Activated naive CD4-positive, alpha-beta T cell (primary cell): ENCODE measurements at places on chromosomes 6 and 20.

DNA sequence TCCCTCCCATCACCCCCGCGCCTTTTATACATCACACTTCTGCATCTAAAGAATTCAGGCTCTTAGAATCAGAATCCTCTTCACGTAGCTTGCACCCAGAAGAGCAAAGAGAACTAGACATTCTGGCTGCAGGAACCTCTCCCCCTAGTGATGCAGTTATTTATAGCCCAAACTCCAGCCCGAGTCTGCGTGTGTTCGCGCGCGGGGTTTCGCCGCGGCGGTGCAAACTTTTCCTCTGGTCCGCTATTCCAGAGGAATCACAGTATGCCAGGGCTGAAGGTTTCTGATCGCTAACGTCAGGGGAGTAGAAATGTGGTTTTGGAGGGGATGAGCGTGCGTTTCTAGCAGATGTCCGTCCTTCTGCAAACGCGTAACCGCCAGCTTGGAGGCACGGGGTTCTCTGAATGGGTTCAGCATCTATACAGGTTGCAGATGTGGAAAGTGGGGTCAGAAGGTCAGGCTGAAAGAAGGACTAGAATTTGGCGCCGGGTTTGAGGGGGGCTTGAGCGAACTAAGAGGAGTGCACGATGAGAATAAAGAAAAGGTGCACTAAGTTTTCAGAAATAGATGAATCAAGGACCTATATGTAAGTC, 1.8 kb downstream of the EPHA7 start:
- DNase-seq = no peak

GRCh38 chr6:133254552-133255228, 13.5 kb downstream of the EYA4 start:
- no peak for DNase-seq

DNA sequence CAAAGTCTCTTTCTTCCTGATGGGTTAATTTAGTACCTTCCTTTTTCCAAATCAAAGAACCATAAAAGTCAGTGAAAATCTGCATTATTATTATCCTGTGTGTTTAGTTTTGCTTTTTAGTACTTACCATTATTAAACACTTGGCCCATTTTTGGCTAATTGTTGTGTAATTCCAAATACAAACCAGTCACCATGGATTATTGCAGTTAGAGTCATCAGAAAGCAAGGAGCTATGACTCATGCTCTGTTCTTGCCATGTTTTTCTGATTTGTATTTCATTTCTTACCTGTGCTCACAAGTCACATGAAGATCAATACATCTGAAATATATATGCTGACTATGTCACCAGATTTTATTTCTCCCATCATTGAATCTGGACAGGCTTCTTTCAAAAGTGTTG, 31.3 kb downstream of the SLC22A3 start:
- no peak for DNase-seq

- DNase-seq = no peak
These were observed 3.1 kb upstream of the PTGIS start for GRCh38 chr20:49570828-49571552.

DNA sequence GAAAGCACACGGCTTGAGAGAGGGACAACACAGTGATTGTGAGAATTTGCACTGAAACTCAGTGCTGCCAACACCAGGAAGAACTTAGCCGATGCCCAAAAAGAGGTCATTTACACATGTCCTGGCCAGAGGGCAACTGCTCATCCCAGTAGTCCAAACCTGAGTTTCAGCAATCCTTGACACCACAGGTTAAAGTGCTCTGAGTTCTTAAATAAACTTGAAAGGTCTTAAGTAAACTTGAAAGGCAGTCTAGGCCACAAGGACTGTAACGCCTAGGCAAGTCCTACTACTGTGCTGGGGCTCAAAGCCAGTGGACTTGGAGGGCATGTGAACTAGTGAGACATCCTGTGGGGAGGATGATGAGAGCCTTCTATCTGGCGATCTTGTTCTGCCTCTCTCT, 14.1 kb downstream of the SNX14 start:
- no peak for DNase-seq

- no peak for DNase-seq
These were observed 93.2 kb downstream of the HIVEP1 start for GRCh38 chr6:12105271-12105670.

DNA sequence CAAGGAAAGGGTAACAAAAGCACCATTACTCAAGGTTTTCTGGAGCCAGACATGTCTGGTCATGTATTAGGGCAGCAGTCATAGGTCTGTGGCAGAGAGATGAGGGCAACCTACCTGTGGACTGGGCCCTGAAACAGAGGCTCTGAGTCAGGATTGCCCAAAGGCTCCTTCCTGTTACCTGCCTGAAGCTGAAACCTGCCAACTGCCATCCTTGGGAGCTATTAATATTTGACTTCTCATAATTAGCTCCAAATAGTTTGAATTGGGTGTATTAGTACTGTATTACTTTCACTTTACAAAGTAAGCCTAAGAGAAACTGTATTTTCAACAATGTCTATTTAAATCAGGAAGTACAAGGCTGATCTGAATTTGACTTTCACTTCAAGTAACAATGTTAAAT, 72.0 kb upstream of the TBX18 start:
- no peak for DNase-seq

GRCh38 chr20:25525867-25526266, 59.5 kb downstream of the NINL start:
- no peak for DNase-seq

DNA sequence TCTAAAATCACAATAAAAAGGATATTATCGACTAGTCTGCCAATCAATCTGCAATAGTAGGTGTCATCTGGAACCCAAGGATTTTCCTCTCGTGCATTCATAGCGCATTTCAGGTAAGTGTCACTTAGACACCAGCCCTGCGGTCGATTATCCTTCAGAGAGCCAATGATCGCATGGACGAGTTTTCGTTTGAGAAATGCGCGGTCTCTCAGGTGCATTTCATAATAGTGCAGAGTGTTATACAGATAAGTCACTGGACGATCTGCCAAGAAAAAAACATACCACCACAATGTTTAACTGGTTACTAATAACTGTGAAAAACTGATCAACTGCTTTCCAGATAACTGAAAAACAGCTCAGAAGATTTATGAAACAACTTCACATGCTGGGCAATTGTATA, 21.0 kb downstream of the ARG1 start:
- no peak for DNase-seq

GRCh38 chr20:58130156-58130555, 98.3 kb downstream of the ANKRD60 start:
- DNase-seq = no peak

DNA sequence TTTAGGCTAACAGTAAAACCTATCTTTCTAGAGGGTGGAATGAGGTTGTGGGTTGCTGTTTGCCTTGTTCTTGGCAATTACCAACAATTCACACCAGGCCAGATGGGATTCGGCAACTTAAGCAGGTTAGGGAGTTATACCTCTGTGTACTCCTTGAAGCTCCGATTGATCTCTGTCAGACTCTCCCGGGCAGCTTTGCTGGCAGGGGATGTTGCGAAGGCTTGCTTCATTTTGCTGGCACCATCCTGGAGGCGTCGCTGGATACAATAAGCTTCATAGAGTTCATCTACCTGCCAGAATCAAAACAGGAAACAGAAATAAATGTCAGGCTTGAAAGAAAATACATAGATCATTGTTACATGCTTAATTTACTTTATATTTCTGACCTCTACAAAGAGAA, 66.4 kb upstream of the ARMH2 start:
- DNase-seq = no peak

GRCh38 chr6:21265034-21265729, 328.4 kb upstream of the SOX4 start:
- DNase-seq = no peak

DNA sequence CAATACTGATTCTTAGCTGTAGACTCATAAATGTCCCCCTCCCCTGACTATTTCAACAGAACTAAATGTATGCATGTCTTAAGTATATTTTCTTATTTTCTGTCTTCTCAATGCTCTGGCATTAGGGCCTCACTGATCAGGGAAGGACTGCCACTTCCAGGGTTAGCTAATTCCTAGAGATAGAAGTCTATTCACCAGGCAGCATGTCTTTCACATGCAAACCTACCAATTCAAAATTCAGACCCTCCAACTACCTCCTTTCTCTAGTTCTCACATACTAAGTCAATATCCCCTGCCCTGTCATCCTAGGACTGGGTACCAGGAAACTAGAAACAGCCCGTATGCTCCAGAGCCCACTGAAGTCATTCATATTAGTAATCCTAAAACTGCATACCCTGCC, 132.3 kb downstream of the RALGAPA2 start:
- DNase-seq = no peak

DNA sequence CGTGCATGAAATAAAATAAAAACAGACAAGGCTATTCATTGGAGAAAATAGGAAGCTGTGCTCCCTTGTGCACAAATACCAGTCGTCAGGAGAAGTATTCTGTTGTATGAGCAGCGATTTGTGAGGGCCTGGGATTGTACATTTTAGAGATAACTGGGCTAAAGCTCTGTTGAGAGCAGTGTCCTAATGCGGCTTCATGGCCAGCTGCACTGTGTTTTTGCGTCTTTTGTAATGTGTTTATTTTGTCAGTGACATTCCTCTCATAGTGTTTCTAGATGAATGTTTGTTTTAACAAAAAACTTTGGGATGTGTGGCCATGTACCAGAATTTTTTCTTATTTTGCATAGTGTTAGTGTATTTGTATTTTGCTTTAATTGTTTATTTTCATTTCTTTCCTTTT, 14.8 kb downstream of the ERMARD start:
- no peak for DNase-seq

- no peak for DNase-seq
These were observed 893 bp downstream of the POLR1H start for GRCh38 chr6:30061858-30062458.

GRCh38 chr6:139748353-139749146, 374.1 kb upstream of the CITED2 start:
- no peak for DNase-seq

DNA sequence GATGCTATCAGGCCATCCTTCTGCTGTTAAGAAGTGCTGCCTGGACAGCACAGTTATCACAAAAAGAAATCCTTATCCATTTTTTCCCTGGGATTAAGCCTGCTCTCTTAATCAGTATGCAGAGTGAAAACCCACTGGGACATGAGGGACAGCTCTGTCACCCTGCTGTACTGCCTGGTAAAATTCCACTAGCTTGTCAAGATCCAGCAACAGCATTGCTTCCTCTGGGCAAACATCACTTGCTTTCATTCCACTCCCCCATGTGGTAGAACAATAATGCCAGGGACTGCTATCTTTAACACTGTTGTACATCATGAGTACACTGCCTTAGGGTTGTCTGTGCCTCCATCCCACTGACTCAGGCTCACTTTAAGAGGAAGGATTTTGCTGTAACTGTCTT, 331.3 kb downstream of the KIF16B start:
- DNase-seq = no peak

DNA sequence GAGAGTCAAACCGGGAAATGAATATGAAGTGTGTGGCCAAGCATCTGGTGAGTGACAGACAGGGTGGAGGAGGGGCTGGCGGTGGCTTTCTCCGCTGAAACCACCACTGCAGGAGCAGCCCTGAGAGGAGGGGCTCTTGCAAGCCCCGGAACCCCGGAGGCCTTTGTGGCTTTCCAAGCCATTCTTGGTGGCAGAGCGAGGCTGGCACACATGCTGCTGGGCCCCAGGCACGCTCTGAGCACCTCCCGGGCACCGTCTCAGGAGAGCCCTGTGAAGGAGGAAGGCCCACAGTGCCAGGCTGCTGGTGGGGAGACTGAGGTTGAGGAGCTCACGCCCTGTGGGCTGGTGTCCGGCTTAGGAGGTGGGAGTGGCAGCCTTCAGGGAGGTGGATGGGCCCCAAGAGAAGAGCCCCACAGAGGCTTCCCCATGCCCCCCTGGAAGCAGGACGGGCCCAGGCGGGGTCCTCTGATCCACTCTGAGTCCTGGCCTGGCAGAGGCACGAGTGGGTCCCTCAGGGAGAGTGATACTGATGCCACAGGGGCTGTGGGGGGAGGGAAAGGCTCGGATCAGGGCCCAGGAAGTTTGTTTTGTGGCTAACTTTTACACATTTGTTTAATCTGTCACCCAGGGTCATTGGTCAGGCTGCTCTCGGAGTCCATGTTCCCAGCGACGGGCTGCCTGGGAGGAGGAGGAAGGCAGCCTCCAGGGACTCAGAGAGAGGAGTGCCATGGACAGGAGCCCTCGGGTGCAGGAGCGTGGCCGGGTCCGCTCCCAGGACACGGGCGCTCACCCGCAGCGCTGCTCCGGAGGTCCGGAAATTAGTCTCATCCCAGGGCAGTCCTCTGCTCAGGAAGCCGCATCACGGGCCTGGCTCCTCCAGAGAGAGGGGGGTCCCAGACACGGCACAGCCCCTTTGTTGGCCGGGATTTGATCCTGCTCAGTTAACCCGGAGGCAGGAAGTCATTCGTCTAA, 170.7 kb downstream of the ERMARD start:
- DNase-seq = no peak

- no peak for DNase-seq
These were observed 180.9 kb upstream of the DTNBP1 start for GRCh38 chr6:15843764-15844163.

- DNase-seq = no peak
These were observed 48.3 kb downstream of the TXLNB start for GRCh38 chr6:139243536-139243935.

DNA sequence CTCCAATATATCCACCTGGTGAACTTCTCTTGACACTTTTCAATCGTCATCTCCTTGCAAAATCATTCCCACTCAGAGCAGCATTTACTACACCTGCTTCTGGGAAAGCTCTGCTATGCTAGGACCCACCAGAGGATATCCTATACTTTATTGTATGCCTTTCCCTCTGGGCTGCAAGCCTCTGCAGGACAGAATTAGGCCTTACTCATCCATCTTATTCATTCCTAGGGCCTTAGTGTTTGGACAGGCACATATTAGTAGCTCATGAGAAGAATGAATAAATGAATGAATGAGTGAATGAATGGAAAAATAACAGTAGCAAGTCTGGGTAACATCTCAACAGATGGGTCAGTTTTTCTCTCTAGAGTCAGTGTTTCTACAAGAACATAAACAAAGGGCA, 216.1 kb downstream of the MAFB start:
- DNase-seq = no peak

DNA sequence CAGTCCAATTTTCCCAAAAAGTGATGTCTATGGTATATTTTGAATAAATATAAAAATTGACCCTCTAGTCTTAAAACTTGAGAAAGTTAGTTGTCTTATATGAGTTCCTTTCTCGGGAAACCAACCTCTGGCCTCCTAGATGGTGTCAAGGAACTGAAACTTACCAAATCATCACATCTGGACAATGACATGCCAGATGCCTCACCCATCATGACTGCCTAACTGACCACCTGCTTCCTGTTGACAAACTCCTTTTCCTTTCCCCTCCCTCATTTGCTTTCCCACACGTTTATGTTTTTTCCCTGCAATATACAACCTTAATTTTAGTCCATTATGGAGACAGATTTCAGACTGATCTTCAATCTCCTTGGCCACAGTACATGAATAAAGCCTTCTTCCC, 731.0 kb downstream of the EPHA7 start:
- DNase-seq = no peak

- DNase-seq = no peak
These were observed 101.4 kb downstream of the FAM120B start for GRCh38 chr6:170407932-170408331.

GRCh38 chr6:136658711-136659110, 108.5 kb upstream of the MAP7 start:
- DNase-seq = no peak

- no peak for DNase-seq
These were observed 54.1 kb upstream of the TPD52L1 start for GRCh38 chr6:125099211-125100073.
